Upper lobe of right lung (tissue), 1 donor: ENCODE measurements at places on chromosomes 13 and 19. TPM values are rescaled to one million over a fixed set of nuclear protein-coding genes. Genes with fewer than 3 reads are reported as not detected.

CARM1 gene
- total RNA-seq: 25.5 TPM

LCP1 gene
- total RNA-seq: 234 TPM

ANGPTL8 gene
- not detected for total RNA-seq

C19orf18 gene
- 0.90 TPM for total RNA-seq

HSPB6 gene
- total RNA-seq: 41.3 TPM

CEACAM7 gene
- total RNA-seq: not detected

TSC22D1 gene
- 149 TPM for total RNA-seq

RINL gene
- 12.0 TPM for total RNA-seq

S1PR4 gene
- 22.3 TPM for total RNA-seq

SWSAP1 gene
- 3.2 TPM for total RNA-seq

C3 gene
- 1,129 TPM for total RNA-seq

CFD gene
- total RNA-seq: 153 TPM

CERS4 gene
- total RNA-seq: 65.4 TPM

- DNase-seq: peak; percentile 70
These were observed 73.2 kb upstream of the RFC3 start for GRCh38 chr13:33744589-33745369.

DNA sequence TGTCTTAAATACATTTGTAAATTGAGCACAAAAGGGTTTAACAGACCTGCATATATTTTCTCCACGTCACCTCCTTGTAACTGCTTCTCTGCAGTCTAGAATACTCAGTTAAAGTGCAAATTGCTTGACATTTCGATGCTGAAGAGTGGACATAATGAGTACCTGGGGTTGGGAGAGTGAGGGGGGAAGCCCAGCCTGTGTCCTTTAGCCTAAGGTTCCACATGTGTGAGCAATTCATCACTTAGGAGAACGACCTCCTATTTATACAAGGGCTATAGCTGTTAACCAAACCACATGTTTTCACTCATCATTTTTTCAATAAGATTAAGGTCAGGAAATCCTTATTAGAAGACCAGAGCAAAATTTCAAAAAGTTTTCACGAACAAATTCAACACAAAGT is 29.5 kb downstream of the PCDH9 start:
- no peak for DNase-seq

- DNase-seq: no peak
These were observed 199.7 kb downstream of the TSHZ3 start for GRCh38 chr19:31149441-31149941.

DNA sequence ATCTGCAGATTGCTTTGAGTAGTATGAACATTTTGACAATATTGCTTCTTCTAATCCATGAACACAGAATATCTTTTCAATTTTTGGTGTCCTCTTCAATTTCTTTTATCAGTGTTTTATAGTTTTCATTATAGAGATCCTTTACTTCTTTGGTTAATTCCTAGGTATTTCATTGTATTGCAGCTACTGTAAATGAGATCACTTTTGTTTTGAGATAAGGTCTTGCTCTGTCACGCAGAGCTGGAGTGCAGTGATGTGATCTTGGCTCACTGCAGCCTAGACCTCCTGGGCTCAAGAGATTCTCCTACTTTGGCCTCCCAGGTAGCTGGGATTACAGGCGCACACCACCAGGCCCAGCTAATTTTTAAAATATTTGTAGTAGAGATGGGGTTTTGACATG is 9.8 kb downstream of the CYP2A7 start:
- no peak for DNase-seq

DNA sequence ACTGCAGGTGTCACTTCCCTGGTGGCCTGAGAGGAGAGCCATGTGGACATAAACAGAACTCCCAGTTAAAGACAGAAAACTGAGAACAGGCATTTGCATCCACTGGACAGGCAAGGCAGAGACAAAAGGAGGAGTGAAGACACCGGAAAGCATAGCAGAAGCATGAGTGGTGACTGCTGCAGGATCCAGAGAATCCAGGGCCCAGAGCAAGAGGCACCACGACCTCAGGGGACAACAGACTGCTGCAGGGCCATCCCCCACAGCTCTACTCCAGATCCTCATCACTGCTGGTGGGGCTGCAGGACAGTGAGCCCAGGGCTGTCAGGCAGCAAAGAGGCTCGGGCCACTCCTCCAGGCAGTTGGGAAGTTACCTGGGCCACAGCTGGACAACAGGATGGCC is 14.5 kb upstream of the ISYNA1 start:
- DNase-seq: no peak

- DNase-seq: no peak
These were observed 108.4 kb upstream of the NBEA start for GRCh38 chr13:34833562-34834182.

DNA sequence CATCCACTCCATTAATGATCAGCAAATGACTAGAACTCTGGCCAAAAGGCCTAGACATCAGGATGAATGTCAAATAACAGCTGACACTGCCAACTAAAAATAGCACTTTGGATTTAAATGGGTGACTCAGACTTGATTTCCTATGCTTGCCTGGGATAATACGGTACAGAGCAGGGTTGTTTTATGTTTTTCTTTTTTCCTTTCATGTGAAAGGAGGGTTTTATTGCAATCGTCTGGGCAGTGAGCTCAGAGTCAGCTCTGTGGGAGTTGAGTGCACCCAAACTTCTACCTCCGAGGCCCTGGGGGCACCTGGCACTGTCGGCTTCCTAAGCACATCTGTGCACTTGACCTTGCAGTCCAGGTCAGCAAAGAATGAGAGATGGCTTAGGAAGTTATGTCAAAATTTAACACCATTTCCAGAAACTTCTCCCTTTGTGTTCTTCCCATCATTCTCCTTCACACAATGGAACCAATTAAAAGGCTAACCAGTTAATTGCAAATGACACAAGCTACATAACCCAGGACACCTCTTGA is 134.1 kb downstream of the LACC1 start:
- DNase-seq: no peak

DNA sequence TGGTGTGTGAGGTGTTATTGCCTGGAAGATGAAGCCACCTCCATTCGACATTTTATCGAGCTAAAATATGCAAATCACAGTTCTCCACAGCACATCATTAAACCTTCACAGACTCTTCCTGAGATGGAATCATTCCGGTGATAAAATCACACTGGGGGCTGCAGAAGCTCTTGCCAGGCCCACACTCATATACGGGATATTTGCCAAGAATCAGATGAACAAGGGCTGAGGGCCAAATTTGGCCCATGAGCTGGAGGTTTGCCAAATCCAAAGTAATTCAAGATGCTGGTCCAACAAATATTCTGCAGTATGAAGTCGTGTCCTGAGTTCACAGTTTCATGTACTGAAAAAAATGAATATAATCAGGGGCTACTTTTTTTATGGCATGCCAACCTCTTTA is 16.7 kb upstream of the RXFP2 start:
- no peak for DNase-seq

DNA sequence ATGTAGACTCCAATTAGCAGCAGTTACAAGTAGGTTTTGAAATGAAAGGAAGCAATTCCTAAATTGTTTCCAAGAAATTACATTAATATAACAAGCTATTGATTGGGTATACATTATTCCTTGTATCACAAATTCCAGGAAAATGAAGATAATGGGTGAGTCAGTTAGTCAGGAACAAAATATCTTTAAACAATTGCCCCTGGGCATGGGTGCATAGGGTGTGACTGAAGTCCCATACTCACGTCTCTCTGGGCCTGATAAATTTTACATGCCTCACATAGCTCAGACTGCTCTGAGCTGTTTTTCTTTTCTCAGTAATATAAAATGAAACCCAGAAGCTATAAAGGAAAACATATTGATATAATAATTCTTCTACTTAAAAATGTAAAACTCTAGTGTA is 87.8 kb downstream of the FNDC3A start:
- DNase-seq: no peak

- DNase-seq: peak; percentile 85
These were observed 5.3 kb upstream of the GPR4 start for GRCh38 chr19:45607071-45608029.

GRCh38 chr13:27980280-27980998 is 8.1 kb downstream of the URAD start:
- peak; percentile 33 for DNase-seq

DNA sequence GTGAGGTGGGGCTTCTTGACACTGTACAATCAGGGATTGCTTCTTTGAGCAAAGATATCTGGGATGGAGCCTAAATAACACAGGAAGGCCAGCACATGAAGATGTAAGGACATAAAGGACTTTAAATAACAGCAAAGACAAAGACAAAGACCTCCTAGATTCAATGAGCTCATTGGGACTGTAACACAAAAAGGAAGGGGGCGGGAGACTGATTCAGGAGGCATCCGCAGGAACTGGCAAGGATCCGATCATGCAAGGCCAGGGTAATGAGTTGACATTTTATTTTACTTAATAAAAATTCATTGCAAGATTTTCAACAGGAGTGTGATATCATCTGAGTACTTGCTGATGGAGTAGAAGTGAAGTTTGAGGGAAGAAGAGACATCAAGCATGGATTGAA is 121.5 kb downstream of the LHFPL6 start:
- no peak for DNase-seq

DNA sequence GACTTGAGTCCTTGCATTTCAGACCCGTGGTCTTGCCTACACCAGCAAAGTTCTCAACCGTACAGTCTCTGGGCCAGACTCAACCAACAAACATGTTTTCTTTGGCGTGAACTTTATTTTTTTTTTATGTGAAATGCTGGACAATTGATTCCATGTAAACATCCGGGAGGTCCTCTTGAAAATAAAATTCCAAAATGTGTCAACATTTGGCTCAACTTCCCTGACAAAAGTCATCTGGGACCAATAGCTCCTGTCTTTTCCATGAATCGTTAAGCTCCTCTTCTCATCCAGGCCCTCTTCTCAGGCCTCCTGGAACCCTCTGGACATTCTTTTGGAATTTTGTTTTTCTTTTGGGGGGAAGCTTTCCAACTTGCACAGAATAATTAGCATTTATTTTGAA is 2.7 kb downstream of the ALDH16A1 start:
- no peak for DNase-seq

- no peak for DNase-seq
These were observed 346.6 kb downstream of the TBC1D4 start for GRCh38 chr13:75135325-75135825.

GRCh38 chr19:2359992-2360685 is at the start of gene TMPRSS9:
Gene TMPRSS9 (plus strand): TSS chr19:2360265. CDS start chr19:2389786, 29,521 bp downstream.
- DNase-seq: no peak

GRCh38 chr13:110410936-110411687 is 104.0 kb downstream of the COL4A2 start:
- no peak for DNase-seq

GRCh38 chr13:112103260-112103838 is 36.4 kb downstream of the SOX1 start:
- DNase-seq: no peak

GRCh38 chr13:45925151-45925550 is 73.6 kb upstream of the SIAH3 start:
- DNase-seq: no peak
